ENCODE measurements at places on chromosomes 7 and 10. TPM values are rescaled to one million over a fixed set of nuclear protein-coding genes. Genes with fewer than 3 reads are reported as not detected.

The TASOR2 gene
- total RNA-seq = 38.4 TPM

The CH25H gene
- total RNA-seq = 3.9 TPM

The RTKN2 gene
- 6.6 TPM for total RNA-seq

The NUTM2E gene
- 0.37 TPM for total RNA-seq

The DPCD gene
- total RNA-seq = 27.9 TPM

The EZH2 gene
- total RNA-seq = 12.2 TPM

The CRTAC1 gene
- 0.84 TPM for total RNA-seq

The KCNH2 gene
- total RNA-seq = 8.4 TPM

The UTF1 gene
- not detected for total RNA-seq

The THSD7A gene
- 6.9 TPM for total RNA-seq

The SPDYE1 gene
- total RNA-seq = not detected

The MLXIPL gene
- 21.7 TPM for total RNA-seq

The DPP6 gene
- total RNA-seq = 0.20 TPM

The CCNJ gene
- 12.1 TPM for total RNA-seq

The OPN1SW gene
- not detected for total RNA-seq

The UCN3 gene
- not detected for total RNA-seq

The GIMAP1 gene
- total RNA-seq = not detected

The LDB3 gene
- total RNA-seq = not detected

The ABCB4 gene
- 1.2 TPM for total RNA-seq

The PKD1L1 gene
- 0.07 TPM for total RNA-seq

The SRRM3 gene
- 1.5 TPM for total RNA-seq

The ANKRD30A gene
- not detected for total RNA-seq

The EBLN1 gene
- not detected for total RNA-seq

The CAMK1D gene
- total RNA-seq = 1.8 TPM

The LHPP gene
- total RNA-seq = 34.9 TPM

The HTR5A gene
- total RNA-seq = not detected

The PRKRIP1 gene
- total RNA-seq = 33.8 TPM

The RBP3 gene
- total RNA-seq = 0.53 TPM

The IDI2 gene
- total RNA-seq = not detected

The WNT2 gene
- total RNA-seq = 16.3 TPM

The GLUD1 gene
- 698 TPM for total RNA-seq

The PRLHR gene
- not detected for total RNA-seq

The WNT16 gene
- 2.8 TPM for total RNA-seq

The GHRHR gene
- total RNA-seq = not detected

The DOCK1 gene
- total RNA-seq = 55.5 TPM

The EMX2 gene
- total RNA-seq = 0.12 TPM

The NFE2L3 gene
- total RNA-seq = 10.8 TPM

The TNKS2 gene
- 33.8 TPM for total RNA-seq

The FAM24B gene
- total RNA-seq = not detected

The POLL gene
- total RNA-seq = 17.7 TPM

The COL17A1 gene
- 7.5 TPM for total RNA-seq

The GARIN1A gene
- 0.67 TPM for total RNA-seq

The CYP26A1 gene
- 0.80 TPM for total RNA-seq

The ARF5 gene
- total RNA-seq = 243 TPM

The C7orf33 gene
- total RNA-seq = not detected

The DPYSL4 gene
- total RNA-seq = 2.8 TPM

The AVL9 gene
- total RNA-seq = 55.7 TPM

The ANKRD61 gene
- not detected for total RNA-seq

The AKR1E2 gene
- 4.2 TPM for total RNA-seq

The CTAGE8 gene
- total RNA-seq = 2.5 TPM

The AMPH gene
- 1.6 TPM for total RNA-seq

The LBX1 gene
- total RNA-seq = not detected

The ZNF117 gene
- total RNA-seq = 16.6 TPM

The GBX1 gene
- not detected for total RNA-seq

The RSBN1L gene
- total RNA-seq = 19.2 TPM

The CLDN3 gene
- total RNA-seq = 53.7 TPM
